ENCODE measurements at places on chromosomes 2 and 18. TPM values are rescaled to one million over a fixed set of nuclear protein-coding genes. Genes with fewer than 3 reads are reported as not detected.

- H3K4me1 ChIP-seq, result no peaks in the 10 kb centered on the region
- H3K27me3 ChIP-seq, result no peaks in the 10 kb centered on the region
- no peak overlapping the region for H3K27ac ChIP-seq
- no peaks in the 10 kb centered on the region for H3K36me3 ChIP-seq
- H3K4me3 ChIP-seq, result no peak overlapping the region
- DNase-seq, result no peak
Measured at GRCh38 chr18:11219571-11219970, 70.2 kb upstream of the PIEZO2 start.

GRCh38 chr2:86358957-86359356 lies 21.5 kb upstream of the REEP1 start:
- no peaks in the 10 kb centered on the region for H3K27me3 ChIP-seq
- H3K36me3 ChIP-seq, result no peaks in the 10 kb centered on the region
- no peak for DNase-seq
- H3K4me1 ChIP-seq, result no peaks in the 10 kb centered on the region
- no peak overlapping the region for H3K4me3 ChIP-seq
- H3K27ac ChIP-seq, result no peak overlapping the region

- DNase-seq, result no peak
- peak overlapping the region; percentile 73 for H3K4me3 ChIP-seq
- no peak overlapping the region for H3K27ac ChIP-seq
- H3K36me3 ChIP-seq, result no peaks in the 10 kb centered on the region
- peaks cover 23% of the 10 kb centered on the region for H3K27me3 ChIP-seq
Measured at GRCh38 chr2:27714851-27715291, 51.2 kb downstream of the SLC4A1AP start.

DNA sequence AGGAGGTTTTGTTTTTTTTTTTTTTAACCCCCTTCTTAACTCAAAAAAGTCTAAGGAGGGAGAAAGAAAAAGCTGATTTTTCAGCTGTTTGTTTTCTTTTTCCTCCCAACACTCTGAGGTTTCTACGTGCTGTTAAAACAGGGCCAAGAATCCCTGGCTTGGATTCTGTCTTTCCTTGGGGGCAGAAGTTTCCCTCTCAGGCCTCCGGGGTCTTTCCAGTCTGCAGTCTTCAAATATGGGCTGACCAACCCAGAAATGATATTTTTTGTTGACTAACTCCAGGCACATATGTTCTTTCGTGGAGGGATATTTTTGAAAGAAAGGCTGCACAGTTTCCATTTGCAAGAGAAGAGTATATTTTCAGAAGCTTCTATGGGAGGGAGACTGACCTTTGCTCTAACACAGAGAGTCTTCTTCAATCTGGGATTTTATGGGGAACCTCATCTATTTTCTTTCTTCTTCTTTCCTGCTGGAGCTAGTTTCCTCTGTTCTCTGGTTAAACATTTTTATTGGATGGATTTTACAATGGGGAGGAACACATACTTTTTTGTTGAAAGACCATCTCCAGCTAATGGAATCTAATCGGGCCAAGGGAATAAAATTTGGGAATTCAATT lies 93.3 kb upstream of the SPRED2 start:
- H3K27me3 ChIP-seq, result peaks cover 16% of the 10 kb centered on the region
- no peak overlapping the region for H3K4me3 ChIP-seq
- DNase-seq, result no peak
- H3K27ac ChIP-seq, result no peak overlapping the region

Gene CHRNG
- not detected for total RNA-seq

Gene AMMECR1L
- total RNA-seq, result 25.3 TPM

- H3K27me3 ChIP-seq, result no peaks in the 10 kb centered on the region
- no peaks in the 10 kb centered on the region for H3K4me1 ChIP-seq
- peaks cover 16% of the 10 kb centered on the region for H3K36me3 ChIP-seq
Measured at GRCh38 chr2:215631696-215632095, 195.8 kb upstream of the FN1 start.

Gene ATG9A
- 48.5 TPM for total RNA-seq

GRCh38 chr18:1746131-1746530 lies 825.2 kb downstream of the METTL4 start:
- H3K27ac ChIP-seq, result no peak overlapping the region
- H3K4me3 ChIP-seq, result no peak overlapping the region
- H3K4me1 ChIP-seq, result no peaks in the 10 kb centered on the region

DNA sequence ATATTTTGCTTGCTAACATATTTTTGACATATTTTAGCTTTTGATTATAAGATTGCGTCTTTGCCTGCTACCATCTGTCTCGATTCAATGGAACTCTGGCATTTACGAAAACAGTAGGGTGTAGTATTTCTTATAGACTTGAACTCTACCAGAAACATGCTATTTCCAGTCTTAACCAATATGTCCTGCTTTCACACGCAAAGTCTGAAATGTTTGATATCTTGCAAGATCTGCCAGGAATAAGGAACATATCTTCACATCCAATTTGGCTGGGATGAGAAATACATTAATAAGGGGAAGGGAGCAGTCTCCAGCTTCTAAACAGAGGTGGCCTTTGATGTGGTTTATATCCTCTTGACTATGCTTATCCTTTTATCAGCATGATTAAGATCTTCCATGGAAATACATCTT lies 299.4 kb downstream of the ZNF521 start:
- no peak overlapping the region for H3K27ac ChIP-seq
- H3K4me1 ChIP-seq, result no peaks in the 10 kb centered on the region
- H3K36me3 ChIP-seq, result no peaks in the 10 kb centered on the region
- no peak for DNase-seq
- no peak overlapping the region for H3K4me3 ChIP-seq

GRCh38 chr2:194464964-194465638 lies 1191.9 kb upstream of the SLC39A10 start:
- no peak for DNase-seq
- no peaks in the 10 kb centered on the region for H3K4me1 ChIP-seq
- H3K27me3 ChIP-seq, result no peaks in the 10 kb centered on the region
- H3K4me3 ChIP-seq, result no peak overlapping the region
- no peak overlapping the region for H3K27ac ChIP-seq
- no peaks in the 10 kb centered on the region for H3K36me3 ChIP-seq

- no peak overlapping the region for H3K4me3 ChIP-seq
- no peak overlapping the region for H3K27ac ChIP-seq
- H3K36me3 ChIP-seq, result no peaks in the 10 kb centered on the region
- H3K27me3 ChIP-seq, result peaks cover 8% of the 10 kb centered on the region
- no peak for DNase-seq
Measured at GRCh38 chr2:113777371-113777770, 20.9 kb upstream of the SLC35F5 start.

- no peak overlapping the region for H3K27ac ChIP-seq
- H3K36me3 ChIP-seq, result no peaks in the 10 kb centered on the region
Measured at GRCh38 chr2:234251326-234252271, 201.1 kb downstream of the SPP2 start.

Gene TEX44
- total RNA-seq, result not detected
